ENCODE measurements at places on chromosomes 5 and 9.
A peak's percentile ranks its signal among the peaks of the same experiment; 100 is the strongest.

DNA sequence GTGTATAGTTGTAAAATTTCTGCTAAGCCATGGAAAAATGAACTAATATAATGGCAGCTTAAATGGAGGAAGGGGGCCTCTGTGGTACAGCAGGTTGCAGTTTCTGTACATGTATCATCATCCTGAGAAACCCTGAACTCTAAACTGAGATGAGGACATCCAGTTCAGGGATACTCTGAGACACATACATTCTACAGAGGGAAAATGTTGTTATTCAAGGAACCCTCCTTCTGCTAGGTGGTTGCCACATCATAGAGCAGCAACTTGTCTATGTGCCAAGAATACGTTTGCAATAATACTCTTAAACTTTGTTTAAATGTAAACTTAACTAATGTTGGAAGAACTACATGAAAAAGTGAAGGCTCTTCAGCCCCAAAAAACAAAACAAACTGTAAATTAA lies 1310.8 kb upstream of the WWC1 start:
- DNase-seq = no peak

DNA sequence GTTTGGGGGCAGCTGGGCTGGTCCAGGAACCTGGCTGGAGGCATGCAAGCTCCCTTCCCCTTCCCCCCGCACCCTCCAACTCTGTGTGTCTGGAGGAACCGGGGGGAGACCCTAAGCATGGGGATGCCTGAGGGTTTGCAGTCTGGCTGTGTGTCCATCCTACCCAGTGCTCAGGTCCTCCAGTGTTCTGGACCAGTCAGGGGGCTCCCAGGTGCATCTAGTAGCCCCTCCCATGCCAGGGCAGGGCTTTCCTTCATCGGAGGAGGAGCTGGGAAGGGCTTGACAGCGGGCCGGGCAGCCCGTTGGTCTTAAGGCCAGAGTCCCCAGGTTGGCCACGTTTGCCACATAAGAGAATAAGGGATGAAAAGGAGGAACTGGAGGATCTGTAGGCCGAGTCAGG lies 62.6 kb upstream of the IGFBPL1 start:
- no peak for DNase-seq

DNA sequence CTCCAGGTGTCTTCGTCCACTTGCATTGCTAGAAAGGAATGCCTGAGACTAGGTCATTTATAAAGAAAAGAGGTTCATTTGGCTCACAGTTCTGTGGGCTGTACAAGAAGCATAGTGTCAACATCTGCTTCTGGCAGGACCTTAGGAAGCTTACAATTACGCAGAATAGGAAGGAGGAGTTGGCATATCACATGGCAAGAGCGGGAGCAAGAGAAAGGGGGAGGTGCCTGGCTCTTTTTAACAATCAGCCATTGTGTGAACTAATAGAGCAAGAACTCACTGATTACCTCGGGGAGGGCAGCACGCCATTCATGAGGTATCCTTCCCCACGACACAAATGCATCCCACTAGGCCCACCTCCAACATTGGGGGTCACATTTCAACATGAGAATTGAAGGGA lies 134.4 kb upstream of the EFNA5 start:
- no peak for DNase-seq

DNA sequence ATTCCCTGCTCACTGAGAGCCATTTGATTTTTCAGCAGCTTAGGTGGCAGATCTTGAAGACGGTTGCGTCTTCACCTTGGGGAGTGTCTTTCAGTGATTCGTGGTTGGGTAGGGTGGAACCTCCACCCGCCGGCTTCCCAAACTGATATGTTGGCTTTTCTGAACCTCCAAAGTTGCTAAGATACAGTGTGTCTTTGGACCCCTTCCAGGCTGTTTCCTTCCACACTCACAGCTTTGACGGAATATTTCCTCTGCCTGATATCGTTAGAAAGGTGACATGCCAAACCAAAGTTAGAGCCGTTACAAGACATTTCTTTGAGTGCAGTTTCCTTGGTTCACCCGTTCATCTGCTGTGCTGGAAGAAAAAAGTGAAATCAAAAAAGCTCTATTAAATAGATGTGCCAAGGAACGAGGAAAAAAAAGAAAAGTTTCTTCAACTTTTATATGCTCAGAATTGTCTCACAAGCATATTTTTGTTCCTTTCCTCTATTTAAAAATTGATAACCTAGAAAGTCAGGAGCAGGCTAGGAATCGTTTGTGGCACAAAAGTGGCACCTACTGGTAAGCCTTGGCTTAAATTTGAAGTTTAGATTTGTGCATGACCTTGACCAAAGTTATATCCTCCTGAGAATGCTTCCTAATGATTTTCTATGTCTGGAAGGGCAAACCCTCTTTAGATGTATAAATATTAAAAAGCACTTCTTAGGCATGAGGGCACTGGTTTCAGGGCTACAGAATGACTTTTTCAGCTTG lies 270.7 kb upstream of the WWC1 start:
- peak; percentile 51 for DNase-seq

GRCh38 chr5:126542441-126542840 lies 52.6 kb downstream of the ALDH7A1 start:
- no peak for DNase-seq

DNA sequence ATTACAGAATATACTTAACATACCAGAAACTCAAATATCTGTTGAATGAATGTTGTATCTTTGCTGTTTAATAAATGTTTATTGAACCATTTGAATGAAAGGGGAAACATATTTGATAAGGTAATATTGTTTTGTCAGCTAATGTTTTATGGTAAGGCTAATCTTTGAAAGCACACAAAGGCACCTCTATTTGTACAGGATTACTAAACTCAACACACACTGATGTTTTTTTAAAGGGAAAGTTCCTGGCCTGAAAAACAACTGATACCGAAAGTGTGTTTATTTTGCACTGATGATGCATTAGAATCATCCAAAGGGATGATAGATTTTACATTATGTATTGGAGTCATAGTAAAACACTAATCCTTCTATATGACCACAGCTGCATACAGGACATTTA lies 82.5 kb downstream of the ADCY2 start:
- no peak for DNase-seq

GRCh38 chr5:171480239-171480638 lies 60.8 kb downstream of the FGF18 start:
- DNase-seq = no peak

GRCh38 chr5:1244976-1245375 lies 19.8 kb downstream of the SLC6A18 start:
- DNase-seq = peak; percentile 55

- DNase-seq = no peak
These were observed 435.6 kb downstream of the EFNA5 start for GRCh38 chr5:107235167-107235566.

GRCh38 chr5:78513441-78513840 lies 135.1 kb downstream of the LHFPL2 start:
- DNase-seq = no peak

DNA sequence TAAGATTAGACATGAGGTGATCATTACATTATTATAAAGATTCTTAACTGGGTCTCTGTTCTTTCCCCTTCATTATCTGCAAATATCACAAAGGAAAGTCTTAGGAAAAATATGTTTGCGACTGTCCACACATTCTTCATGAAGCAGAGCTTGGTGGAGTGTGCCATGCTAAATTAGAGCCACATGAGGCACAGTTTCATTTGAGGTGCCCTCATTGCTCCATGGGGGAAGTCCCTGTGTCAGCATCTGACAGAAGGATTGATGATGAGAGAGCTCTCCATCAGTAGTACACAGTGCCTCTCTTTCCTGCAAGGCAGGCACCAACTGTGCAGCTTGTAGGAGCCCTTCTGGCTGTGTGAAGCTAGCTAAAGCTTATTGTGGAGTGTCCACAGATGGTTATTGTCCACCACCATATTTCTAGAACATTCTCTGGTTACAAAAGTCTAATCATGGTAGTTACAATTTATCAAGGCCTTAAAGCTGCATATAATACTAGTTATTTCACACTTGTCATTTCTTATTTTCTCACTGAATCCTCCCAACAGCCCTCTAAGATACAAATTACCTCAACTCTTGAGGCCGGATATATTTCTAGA lies 63.9 kb downstream of the C9orf152 start:
- no peak for DNase-seq

- no peak for DNase-seq
These were observed 21.0 kb downstream of the F2R start for GRCh38 chr5:76736679-76737556.

DNA sequence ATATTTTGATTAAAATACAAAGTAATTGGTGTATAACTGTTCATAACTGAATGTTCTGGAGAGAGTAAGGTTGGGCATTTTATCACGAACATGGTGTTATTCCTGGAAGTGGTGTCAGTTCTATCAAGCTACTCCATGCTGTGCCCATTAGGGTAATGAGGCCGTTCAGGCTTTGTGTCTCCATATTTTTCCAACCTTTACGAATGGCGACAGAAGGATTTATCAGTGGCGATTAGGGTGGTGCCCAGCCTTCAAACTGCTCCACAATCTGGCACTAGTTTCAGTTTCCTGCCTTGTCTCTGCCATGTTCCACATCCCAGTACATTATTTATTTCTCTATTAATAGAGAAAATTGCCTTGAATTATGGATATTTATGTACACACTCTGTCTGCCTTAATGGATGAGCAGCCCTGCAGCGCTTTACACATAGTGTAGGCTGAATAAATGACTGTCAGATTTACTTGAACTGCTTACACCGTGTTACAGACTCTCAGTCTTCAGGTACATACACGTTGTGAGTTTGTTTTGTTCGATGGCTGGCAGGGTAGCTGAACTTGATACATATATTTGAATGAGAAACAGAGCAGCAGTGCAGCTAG lies 23.9 kb upstream of the TMC1 start:
- no peak for DNase-seq

DNA sequence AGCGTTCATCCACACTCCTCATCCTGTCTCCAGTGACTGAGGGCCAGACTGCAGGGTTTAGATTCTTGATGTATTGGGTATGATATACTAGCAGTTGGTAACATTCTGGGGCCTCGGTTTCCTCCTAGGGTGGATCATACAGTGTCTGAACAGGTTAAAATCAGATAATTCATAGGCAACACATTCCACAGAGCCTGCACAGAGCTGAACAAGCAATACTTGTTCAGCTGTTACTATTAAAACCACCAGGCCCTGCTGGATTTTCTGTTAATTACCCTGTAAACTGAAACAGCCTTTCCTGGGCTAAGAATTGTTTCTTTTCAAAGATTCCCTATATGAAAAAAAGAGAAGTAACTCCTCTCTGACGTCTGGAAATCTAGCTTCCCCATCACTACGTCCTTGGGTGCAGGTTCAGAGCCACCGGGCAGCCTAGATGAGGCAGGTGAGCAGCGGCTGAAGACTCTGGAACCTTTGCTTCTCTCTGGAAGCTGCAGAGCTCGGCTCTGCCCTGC lies 1313.5 kb upstream of the WWC1 start:
- DNase-seq = peak; percentile 66

GRCh38 chr5:57955511-57955910 lies 472.9 kb upstream of the ACTBL2 start:
- no peak for DNase-seq

GRCh38 chr9:13035822-13036221 lies 243.7 kb downstream of the MPDZ start:
- peak; percentile 82 for DNase-seq

DNA sequence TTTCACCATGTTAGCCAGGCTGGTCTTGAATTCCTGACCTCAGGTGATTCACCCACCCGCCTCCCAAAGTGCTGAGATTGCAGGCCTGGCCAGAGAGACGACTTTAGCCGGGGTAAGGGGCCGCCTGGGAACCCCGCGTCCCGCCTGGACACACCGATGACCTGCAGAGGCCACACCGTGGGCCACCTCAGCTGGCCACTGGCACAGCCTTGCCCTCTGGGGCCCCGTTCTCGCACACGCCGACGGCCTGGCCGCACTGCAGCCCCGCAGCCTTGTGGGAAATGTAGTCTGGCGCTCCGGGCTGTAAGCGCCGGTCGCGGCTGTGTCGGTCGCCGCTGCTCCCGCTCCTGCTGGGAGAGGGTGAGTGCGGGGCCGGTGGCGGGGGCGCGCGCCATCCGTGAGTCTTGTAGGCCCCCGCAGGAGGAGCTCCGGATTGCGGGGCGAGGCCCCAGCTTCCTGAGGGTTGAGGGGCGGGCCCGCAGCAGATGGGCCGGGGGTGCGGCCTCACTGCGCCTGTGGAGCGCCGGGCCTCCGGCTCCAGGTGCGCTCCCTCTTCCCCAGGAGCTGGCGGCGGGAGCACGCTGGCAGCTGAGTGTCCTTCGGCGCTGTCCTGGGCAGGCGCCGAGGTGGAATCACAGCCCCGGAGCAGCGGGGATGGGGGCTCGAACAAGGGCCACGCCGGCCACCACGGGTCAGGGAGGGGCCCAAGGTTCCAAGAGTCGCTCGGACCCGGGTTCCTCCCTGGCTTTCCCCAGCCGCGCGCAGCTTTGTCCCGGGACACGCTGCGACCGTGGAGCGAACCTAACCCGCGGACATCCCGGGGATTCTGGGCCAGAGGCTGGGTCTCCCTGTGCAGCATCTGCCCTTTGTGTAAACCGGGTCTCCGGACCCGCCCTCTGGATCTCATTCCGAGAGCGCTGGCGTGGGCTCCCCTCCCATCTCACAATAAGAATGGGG lies at the start of gene ZFP2:
Gene ZFP2, plus strand, starts transcription at position 299 of the 957 bp plus-strand sequence. CDS start 35,401 bp downstream, outside the sequence.
- DNase-seq = peak; percentile 79

GRCh38 chr5:61649971-61650370 lies 317.9 kb downstream of the ZSWIM6 start:
- DNase-seq = no peak

DNA sequence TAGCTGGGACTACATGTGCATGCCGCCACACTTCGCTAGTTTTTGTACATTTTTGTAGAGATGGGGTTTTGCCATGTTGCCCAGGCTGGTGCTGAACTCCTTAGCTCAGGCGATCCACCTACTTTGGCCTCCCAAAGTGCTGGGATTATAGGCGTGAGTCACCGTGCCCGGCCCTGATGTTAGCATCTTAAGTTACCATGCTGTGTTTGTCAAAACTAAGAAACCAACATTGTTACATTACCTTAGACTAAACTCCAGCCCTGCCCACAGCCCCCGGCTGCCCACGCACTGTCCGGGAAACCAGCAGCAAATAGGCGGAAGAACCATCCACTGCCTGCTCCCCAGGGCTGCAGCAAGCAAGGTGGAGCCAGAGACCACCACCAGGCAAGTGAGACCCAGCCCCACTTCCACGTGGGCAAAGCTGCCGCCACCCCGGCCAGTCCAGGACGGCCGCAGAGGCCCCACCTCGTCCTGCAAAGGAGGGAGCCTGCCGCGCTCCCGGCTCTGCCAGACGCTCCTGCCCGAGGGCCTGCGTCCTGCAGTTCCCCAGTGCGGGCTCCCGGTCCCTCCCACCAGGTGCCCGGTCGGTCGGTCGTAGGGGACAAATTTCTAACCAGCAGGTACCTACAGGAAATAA lies 35.7 kb upstream of the TXN start:
- no peak for DNase-seq

- DNase-seq = no peak
These were observed 174.1 kb upstream of the RFX3 start for GRCh38 chr9:3699883-3700282.

GRCh38 chr5:5523066-5523505 lies 100.6 kb downstream of the ICE1 start:
- no peak for DNase-seq

DNA sequence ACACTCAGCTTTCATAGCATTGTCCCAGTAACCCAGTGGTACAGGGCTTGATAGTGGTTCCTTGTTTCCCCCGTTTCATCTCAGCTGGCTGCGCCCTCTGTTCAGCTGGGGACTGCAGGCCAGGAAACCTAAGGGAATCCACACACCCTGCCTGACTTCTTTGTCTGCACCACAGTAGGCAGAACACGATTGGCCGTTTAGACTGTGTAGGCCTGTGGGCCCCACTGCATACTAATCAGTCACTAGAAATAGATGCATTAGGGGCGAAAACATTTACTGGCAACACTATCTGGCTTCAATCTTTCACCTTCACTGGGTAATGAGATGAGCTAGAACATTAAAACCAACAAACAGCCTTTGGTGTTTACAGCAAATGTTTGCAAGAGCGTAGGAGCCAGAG lies 512.7 kb upstream of the BRINP1 start:
- no peak for DNase-seq
